ENCODE measurements at places on chromosomes 6 and 20.
A peak's percentile ranks its signal among the peaks of the same experiment; 100 is the strongest.

- peak; percentile 89 for DNase-seq
These were observed at the start of gene SCGN for GRCh38 chr6:25652007-25652515. Gene SCGN (plus strand): TSS chr6:25652215. CDS start chr6:25652404, 189 bp downstream.

DNA sequence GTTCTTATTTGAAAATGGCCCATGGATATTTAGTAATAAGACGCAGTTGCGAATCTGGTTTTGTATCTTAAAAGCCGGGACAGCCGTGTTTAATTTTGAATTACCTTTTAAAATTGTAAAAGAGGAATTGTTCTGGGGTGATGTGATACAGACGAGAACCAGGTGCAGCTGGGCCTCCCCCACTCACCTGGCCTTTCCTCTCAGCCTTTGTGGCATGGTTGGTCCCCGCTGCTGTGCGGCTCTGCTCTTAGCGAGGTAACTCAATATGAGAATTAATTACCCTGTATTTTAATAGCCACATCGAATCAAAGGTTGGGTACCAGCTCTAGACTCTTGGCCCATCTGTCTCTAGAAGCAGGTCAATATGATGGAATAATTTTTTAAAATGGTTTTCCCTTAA, 56.5 kb upstream of the DACT2 start:
- DNase-seq = no peak

DNA sequence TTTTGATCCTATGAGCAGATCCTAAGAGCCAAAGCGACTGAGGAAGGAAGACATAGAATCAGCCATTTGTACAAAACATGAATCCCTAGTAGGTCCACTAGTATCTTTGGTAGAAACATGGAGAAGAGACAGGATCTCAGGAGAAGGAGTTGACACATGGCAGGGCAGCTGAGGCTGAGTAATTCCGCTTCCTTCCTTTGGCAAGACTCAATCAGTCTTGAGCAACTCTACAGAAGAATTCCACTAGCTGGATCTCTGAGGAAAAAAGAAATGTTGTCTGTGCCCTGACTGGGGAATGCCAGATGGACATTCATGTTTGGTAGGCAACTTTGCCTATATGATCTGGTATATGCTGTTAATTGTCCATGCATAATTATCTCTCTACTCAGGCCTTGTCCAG, 35.3 kb downstream of the ESR1 start:
- peak; percentile 14 for DNase-seq

DNA sequence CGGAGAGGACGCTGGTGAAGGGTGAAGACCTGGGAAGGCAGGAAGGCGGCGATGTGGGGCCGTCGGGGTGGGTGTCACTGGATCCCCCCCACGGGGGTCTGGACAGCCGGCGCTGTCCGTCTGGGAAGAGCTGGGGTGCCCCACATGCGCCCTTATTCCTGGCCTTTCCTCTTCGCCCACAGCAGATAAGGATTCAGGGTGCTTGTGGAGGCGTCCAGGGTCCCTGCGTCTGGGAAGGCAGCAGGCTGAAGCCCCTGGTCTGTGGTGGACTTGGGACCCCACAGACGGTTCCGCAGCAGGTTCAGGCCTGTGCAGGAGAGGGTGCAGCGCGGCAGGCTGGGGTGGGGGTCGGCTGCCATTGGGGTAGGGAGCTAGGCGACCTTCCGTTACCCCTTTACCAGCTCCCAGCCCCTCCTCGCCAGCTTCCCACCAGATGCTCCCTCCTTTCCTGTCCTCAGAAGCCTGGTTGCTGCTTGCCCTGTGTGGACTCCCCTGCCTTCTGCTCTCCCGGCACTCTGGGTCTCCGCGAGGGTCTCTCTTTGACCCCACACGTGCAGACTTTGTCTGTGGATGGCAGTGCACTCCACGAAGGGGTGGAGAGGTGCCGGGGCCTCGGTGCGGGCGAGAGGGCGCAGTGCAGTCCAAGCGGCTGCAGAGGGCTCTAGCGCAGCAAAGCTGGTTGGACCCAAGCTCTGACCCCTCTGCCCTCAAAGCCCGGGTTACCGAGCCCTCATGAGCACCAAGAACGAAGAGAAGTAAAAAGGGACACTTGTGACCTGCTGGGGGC, 2.1 kb upstream of the GATA5 start:
- DNase-seq = no peak

- DNase-seq = no peak
These were observed 66.0 kb downstream of the UBR2 start for GRCh38 chr6:42629845-42630244.

GRCh38 chr6:84027340-84028181, 6.0 kb upstream of the MRAP2 start:
- peak; percentile 80 for DNase-seq

GRCh38 chr20:47741669-47742608, 43.3 kb downstream of the SULF2 start:
- no peak for DNase-seq

DNA sequence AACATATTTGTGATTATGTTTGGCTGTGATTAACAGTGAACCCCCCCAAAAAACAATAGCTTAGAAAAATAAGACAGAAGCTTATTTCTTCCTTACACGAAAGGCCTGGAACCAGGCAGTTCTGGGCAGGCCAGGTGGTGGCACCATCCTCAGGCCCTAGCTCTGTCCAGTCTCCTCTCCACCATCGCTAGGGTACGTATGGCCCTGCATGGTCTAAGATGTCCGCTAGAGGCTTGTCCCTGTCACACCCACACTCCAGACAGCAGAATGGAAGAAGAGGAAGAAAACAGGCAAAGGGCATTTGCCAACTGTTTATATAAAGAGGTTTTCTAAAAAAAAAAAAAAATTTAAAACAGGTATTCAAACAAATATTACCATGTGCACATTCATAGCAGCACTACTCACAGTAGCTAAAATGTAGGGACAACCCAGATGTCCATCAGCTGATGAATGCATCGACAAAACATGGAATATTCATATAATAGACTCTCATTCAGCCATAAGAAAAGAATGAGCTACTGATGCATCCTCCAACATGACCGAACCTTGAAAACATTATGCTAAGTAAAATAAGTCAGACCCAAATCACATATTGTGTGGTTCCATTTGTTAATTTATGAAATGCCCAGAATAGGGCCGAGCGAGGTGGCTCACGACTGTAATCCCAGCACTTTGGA, 6.7 kb downstream of the TGM3 start:
- no peak for DNase-seq

- DNase-seq = no peak
These were observed 45.8 kb upstream of the DST start for GRCh38 chr6:56688521-56688920.

GRCh38 chr6:148448369-148449012, 105.9 kb downstream of the SASH1 start:
- DNase-seq = no peak

DNA sequence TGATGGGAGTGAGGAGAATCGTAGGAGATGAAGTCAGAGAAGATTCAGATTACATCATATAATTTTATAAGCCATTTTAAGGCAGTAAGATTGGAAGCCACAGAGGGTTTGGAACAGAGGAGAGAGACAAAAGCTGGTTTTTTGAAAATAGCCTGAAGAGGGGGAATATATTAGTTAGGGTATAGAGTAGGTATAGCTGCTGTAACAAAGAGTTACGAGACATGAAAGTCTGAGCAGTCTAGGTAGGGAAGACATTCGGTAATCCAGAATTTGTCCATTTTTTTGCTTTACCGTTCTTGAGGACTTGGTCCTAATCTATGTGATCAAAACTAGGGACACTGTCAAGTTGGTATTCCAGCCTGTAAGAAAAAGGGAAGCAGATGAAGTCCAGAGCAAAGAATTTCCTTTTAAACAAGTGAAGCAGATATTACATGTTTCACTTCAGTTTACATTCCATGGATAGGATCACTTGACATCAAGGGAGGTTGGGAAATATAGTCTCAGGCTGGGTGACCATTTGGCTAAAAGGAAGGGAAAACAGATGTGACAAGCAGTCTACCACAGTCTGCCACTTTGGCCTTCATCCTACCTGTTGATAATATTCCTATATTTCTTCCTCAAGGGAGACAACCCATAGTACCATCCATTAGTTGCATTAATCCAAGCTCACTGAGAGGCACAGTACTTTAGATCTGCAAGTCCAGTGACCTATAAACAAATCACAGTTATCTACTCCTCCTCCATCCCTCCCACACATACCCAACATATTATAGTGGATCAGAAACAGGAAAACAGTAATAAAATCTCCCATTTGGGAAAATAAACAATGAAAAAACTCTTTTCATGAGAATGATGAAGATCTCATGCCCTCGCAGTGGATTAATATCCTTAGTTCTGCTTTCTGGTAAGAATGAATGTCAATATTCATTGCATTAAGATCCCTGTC, 10.2 kb downstream of the FAM135A start:
- no peak for DNase-seq

DNA sequence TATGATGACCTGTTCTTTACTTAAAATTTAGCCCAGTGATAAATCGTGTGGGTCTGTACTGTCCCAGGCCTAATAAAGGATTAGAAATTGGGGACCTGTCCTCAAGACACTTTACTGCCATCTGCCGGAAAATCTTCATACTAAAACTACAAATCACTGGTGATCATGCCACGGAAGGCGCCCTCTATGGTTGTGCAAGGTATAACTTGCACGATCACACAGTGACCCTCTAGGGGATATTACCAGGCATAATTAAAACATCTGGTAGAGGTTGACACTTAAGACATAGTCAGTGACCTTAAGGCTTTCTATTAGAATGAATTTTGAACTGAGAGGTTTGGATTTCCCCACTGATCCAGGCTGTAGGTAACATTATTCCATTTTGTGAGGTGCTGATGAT, 172.6 kb downstream of the BMP2 start:
- DNase-seq = no peak

All from trophoblast cell (in vitro differentiated cells and primary cell).